ENCODE measurements at places on chromosomes 2 and 18. TPM values are rescaled to one million over a fixed set of nuclear protein-coding genes. Genes with fewer than 3 reads are reported as not detected.

- no peak for DNase-seq
These were observed 30.5 kb downstream of the PRELID3A start for GRCh38 chr18:12438257-12438656.

- no peak for DNase-seq
These were observed 39.7 kb downstream of the TFCP2L1 start for GRCh38 chr2:121245120-121245820.

DNA sequence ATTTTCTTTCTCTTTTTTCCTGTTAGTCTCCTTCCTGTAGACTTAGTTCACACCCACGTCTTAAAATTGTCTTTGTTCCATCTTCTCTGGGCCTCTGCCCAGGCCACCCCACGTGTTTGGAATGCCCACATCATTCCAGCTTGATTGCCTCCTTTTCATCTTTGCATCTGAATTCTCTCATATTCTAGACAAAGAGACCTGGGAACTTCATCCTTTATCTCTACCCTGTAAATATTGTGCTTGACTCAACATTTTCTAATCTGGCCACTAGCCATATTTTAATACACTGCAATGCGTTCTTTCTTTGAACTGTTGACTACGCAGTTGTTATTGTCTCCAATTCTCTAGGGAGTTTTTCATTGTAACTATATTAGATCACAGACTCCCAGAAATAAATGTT is 187.5 kb upstream of the NRXN1 start:
- DNase-seq, result no peak

- DNase-seq, result no peak
These were observed 13.0 kb downstream of the SIGLEC15 start for GRCh38 chr18:45838302-45839070.

DNA sequence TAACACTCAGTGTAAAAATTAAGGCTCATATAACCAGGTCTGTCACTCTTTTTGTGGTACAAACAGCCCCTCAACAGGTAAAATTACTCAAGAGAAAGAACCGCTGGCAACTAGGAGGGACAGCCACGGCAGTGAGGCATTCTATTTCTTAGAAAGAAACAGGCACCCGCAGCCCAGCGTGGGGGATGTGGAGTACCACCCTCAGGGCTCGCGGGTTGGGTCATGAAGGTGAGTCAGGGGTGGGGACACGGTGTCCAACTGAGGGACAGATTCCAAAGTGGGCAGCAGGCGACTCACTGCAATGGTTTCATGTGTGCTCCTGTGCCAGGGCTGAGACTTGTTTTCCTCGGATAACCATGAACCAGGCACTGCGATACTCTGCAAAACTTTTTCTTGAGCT is 129.4 kb downstream of the DTNB start:
- no peak for DNase-seq

DNA sequence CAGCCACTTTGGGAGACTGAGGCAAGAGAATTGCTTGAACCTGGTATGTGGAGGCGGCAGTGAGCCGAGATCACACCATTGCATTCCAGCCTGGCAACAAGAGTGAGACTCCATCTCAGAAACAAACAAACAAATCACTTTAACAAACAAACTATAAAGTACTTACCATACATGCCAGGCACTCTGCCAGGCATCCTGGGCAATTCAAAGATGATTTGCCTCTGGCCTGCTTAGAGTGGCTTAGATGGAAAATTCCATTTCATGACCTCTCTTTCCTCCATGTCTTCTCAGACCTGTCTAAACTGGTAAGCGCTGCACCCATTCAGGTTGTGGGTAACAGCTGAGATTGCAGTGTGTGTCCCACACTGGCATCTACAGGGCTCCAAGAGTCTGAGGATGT is 273.2 kb downstream of the BCL2 start:
- no peak for DNase-seq

DNA sequence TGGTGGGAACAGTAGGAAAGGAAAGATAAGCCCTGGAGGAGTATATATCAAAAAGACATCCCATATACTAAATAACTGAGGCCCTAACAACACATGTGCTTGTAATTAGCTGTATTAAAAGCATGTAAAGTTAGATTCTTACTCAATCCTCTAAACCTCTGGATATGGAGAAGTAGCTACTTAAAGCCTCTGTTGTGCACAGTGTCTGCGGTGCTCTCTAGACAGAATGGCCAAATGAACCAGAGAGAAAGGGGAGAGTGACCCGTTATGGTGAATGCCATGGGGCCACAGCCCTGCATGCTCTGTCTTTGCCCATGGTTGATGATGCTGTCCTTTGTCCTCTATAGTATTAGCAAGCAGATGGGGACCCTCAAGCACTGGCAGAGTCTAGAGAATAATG is 104.4 kb upstream of the SLC8A1 start:
- DNase-seq, result no peak

- DNase-seq, result no peak
These were observed 255.7 kb downstream of the HNMT start for GRCh38 chr2:138219961-138220360.

DNA sequence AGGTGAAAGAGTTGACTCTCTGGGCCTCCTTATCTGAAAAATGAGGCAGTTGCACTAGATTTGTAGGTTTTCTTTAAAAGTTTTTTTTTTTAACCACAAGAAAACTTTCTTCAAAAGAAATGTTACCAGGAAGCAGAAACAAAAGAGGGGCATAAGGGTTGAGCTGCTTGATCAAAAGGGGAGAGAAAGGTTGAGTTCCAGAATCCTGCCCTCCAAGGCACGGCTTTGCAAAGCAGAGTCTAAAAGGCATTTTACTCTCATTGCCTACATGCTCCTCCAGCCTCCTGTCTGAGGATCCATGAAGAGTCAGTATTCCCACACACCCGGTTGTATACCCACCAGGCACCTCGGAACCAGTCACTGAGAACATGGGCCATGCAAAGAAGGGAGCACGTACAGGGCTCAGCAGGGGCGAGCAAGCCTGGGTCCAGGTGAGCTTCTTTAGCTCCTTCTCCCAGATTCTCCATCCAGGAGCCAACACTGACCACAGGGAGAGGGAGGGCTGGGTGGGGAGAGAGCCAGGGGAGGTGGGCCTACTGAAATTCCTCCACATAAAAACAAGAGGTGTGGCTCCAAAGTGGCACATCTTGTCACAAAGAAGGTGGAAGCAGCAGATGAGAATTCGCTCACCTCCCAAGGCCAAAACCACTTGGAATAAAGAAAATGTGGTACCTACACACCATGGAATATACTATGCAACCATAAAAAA is 116.0 kb upstream of the EPC2 start:
- no peak for DNase-seq

DNA sequence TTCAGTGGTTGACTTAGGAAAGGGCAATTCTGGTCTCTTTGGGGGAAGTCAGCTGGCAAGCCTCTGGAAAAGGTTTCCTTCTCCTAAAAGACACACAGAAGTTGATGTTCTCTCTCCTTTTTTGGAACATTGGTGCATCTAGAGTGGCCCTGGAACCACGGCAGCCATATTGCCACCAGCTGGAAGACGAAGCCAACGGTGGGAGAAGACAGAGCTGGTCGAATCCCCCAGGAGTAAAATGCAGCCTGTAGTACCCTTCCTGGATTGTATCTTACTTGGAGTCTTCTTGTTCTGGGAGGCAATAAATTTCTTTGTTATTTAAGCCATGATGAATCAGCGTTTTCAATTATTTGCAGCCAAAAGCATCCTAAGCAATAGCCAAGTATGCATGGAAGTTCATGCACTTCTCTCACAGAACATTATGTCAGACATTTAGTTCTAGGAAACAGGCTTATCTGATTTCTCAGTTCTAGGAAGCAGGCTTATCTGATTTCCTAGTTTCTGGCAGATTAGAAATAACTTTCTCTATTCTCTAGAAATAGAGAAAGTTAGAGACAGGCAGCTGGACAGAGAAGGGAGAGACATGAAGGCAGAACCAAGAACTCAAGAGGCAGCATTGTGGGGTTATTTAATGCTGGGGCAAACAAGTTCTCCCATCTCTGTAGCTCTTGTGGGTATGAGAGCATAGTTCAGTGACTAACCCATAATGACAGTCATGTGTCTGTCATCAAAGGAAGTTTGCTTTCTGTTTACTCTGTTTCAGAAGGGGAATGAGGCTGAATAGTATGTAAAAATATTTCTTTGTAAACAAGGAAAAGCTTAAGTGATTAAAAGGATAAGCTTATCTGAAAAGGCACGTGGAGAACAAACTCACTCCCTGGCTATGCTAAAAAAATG is 40.5 kb upstream of the NABP1 start:
- no peak for DNase-seq

SERPINB4 gene
- not detected for polyA plus RNA-seq

ALPI gene
- 0.06 TPM for polyA plus RNA-seq

FAM124B gene
- 2.3 TPM for polyA plus RNA-seq

RAMP1 gene
- 5.0 TPM for polyA plus RNA-seq

AAK1 gene
- 16.7 TPM for polyA plus RNA-seq

PROKR1 gene
- polyA plus RNA-seq, result 0.43 TPM
